ENCODE measurements at places on chromosomes 6 and 20. TPM values are rescaled to one million over a fixed set of nuclear protein-coding genes. Genes with fewer than 3 reads are reported as not detected.
A peak's percentile ranks its signal among the peaks of the same experiment; 100 is the strongest.

DNA sequence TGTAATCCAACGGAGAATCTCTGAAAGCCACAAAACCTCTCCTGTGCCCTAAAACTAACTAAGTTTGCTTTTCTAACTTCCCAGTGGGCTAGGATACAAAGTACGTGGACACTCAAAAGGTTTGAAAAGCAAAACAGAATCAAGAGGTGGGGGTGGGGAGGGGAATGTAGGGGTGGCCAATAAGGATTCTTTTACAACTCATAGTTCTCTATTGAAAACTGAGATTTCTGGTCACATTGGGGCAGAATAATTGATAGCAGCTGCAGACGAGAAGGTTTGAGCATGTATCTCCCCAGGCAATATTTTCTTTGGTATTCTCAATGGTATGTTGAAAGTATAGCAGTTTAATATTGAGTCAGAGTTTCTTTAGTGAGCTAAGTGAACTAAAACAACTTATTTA lies 376.7 kb upstream of the CITED2 start:
- DNase-seq: no peak

- DNase-seq: no peak
Measured at GRCh38 chr6:160871320-160871719, 120.2 kb upstream of the MAP3K4 start.

DNA sequence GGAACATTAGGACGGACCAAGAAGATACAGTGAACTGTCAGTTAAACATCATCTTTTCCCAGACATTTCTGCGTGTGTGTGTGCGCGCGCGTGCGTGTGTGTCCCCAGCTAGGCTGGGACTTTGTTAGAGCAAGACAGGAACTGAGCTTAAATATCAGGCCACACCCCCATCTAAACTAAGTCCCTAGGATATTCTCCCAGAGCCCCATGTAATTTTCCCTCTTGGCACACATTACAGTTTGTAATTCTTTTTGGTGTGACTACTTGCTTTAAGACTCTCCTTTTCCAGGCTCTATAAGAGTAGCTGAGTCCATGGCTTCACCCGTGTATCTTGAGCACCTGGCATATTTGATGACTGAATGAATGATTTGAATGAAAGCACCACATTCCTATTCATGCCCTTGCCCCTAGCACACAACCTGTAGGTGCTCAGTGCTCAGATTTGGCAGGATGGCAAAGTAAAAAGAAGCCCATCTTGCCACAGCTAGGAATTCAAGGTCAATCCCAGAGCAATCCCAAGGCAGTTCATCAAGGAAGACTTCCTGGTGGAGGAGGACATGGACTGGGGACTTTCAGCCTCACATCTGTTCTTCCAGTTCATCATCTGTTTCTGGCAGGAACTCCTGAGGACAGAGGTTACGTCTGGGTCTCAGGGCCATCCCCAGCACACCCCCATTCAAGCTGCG lies 69.2 kb downstream of the MRPL14 start:
- DNase-seq: no peak

DNA sequence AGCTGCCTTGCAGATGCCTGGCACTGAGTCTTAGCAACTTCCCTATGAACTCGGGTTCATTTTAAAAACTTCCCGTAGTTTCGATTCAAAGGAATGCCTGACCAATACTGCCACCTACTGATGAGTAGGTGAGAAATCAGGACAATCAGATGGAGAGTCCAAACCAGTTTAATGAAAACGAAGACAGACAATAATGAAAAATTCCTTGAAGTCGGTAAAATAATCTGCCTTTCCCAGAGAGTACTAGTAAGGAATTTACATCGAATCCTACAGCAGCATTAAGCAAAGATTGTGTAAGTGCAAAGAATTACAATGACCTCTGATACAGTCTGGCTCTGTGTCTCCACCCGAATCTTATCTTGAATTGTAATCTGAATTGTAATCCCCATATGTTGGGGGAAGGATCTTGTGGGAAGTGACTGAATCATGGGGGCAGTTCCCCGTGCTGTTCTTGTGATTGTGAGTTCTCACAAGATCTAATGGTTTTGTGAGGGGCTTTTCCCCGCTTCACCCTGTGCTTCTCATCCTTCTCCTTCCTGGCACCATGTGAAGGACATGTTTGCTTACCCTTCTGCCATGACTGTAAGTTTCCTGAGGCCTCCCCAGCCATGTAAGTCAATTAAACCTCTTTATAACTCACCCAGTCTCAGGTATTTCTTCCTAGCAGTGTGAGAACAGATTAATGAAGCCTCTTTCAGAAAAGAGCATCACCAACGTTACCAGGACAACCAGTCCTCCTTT lies 134.4 kb downstream of the ARHGAP18 start:
- peak; percentile 15 for DNase-seq

GRCh38 chr20:39835130-39835842 lies 853.8 kb downstream of the MAFB start:
- DNase-seq: no peak

DNA sequence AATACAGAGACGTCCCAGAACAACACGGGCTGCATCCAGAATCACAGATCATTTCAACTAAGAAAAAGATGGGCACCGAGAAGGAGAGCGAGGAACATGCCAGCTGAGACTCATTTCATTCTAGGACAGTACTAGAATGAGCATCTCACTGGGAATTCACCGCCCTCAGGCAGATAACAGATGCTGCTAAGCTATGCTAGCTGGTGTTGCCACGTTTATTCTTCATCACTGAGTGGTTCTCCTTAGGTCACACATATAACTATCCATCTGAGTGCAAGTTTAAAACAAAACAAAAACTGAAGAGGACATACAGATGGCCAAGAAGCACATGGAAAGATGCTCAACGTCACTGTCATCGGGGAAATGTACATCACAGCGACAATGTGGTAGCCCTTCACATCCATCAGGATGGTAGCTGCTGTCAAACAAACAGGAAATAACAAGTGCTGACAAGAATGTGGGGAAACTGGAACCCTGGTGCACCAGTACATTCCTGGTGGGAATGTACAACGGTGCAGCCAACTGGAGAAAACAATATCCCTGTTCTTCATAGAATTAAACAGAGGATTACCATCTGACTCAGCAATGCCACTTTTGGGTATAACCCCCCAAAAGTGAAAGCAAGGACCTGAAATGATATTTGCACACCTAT lies 97.6 kb downstream of the SLC22A23 start:
- no peak for DNase-seq

- DNase-seq: no peak
Measured at GRCh38 chr20:45368221-45368980, 5.4 kb downstream of the SYS1 start.

GRCh38 chr6:166045173-166045859 lies 122.3 kb downstream of the TBXT start:
- no peak for DNase-seq

DNA sequence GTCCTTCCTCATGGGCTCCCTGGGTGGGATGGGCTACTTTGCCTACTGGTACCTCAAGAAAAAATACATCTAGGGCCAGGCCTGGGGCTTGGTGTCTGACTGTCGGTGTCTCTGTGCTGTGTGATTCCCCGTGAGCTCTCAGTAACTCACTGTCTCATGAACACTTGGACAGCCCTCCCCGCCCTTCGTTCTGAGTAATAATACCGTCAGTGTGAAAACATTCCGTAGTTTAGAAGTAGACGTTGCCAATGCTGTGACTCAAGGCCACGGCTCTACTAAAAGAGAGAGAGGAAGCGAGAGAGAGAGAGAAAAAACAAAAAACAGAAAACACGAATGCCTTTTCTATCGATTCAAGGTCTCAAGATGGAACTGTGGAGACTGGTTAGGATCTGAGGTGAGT lies 31.8 kb downstream of the FITM2 start:
- DNase-seq: no peak

GRCh38 chr6:98041921-98042320 lies 758.9 kb upstream of the MMS22L start:
- DNase-seq: no peak

DNA sequence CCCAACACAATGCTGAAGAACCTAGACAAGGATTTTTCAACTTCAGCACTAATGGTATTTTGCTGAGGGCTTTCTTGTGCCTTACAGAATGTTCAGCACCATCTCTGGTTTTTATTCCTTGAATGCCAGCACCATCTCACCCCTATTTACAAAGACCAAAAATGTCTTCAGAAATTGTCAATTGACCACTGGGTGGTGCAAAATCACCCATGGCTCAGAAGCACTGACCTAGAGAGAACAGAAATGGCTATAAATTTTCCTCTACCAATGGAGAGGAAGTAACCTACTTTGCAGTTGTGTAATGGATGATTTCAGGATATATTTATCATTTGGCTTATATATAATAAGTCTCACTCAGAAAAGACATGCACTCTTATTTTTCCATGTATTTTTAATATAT lies 431.0 kb upstream of the IRAK1BP1 start:
- DNase-seq: peak; percentile 46

DNA sequence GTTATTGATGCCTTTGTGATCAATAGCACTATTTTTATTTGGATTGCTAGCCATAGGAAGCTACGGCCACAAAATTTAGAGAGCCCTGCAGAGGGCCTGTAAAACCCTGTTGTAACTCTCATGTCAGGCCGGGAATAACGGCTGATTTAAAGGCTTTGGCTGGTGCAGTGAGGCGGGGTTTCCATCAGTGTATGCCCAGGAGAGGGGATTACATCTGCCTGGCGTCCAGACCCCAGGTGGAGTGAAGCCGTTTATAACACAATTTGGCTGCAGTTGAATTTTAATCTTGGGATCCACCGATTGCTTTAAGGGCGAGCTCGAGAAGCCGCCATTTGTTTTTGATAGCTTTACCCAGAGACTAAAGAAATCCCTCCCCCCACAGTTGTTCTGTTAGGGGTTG lies 29.1 kb upstream of the APCDD1L start:
- no peak for DNase-seq

GRCh38 chr20:48025051-48025515 lies 239.8 kb upstream of the SULF2 start:
- DNase-seq: no peak

DNA sequence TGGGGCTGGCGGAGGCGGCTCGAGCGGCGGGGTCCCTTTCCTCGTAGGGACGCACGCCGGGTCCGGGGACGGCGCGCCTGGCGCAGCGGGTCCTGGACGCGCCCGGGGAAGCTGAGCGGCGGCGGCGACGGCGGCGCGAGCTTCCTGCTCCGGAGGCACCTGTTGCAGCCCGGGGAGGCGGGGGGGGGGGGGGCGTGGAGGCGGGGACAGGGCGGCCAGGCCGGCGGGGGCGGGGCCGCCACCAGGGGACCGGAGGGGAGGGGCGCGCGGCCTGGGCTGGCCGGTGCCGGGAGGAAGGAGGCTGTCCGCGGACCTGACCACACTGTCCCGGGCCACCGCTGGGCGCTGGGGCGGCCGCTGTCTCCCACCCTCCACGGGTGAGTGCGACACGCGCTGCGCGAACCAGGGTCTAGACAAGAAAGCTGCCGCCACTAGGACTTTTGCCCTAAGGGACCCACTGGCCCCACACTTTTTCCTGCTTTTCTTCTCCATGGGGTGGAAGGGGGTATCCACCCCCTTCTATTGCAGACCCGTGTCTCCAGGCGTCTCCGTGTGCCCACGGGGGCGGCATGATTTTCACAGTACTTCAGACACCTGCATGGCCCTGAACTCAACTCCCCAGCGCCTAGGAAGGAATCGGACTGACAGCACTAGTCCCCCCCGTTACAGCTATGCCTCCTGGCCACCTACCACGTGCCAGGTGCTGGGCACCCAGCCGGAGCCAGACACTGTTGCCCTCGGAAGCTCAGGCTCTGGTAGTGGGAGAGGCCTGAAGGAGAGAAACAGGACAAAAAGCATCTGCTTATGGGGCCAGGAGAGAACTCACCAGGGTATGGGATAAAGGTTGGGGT lies at the start of gene NFATC2:
Gene NFATC2, minus strand, starts transcription at position 149 of the 851 bp plus-strand sequence. CDS start 220 bp downstream, outside the sequence.
- peak; percentile 84 for DNase-seq

DNA sequence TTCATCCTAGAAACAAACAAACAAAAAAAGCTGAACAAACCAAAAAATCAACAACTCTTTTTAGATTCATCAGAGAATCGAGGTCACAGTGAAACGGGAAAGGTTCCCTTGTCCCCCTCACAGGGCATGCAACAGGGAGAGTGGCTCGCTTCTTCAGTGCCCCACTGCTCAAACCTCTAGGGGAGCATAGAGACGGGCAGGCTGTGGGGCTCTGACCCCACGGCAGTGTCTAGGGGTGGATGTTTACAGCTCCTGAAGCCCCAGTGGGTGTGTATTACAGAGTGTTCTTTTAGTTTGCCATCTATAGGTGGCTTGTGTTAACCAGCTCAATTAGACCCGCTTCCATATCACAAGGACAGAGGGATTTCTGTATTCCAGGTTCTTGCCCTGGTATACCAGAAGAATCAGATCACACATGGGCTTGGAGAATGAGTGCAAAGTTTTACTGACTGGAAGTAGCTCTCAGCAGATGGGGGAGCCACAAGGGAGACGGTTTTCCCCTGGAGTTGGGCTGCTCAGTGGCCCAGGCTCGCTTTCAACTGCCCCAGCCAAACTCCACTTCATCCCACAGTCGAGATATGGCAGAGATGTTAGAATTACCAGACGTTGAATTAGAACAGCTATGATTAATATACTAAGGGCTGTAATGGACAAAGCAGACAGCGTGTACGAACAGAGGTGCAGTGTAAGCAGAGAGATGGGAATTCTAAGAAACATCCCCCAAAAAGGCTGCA lies 192.6 kb upstream of the CST7 start:
- no peak for DNase-seq

GRM4 gene
- total RNA-seq: not detected

RIMS4 gene
- total RNA-seq: 0.40 TPM

CABLES2 gene
- 13.6 TPM for total RNA-seq

ZSCAN16 gene
- 15.9 TPM for total RNA-seq

TRIM10 gene
- 2.7 TPM for total RNA-seq
